ENCODE measurements at places on chromosomes 2 and 18.

- peak; percentile 75 for DNase-seq
These were observed 5.5 kb upstream of the SFT2D3 start for GRCh38 chr2:127695491-127696472.

DNA sequence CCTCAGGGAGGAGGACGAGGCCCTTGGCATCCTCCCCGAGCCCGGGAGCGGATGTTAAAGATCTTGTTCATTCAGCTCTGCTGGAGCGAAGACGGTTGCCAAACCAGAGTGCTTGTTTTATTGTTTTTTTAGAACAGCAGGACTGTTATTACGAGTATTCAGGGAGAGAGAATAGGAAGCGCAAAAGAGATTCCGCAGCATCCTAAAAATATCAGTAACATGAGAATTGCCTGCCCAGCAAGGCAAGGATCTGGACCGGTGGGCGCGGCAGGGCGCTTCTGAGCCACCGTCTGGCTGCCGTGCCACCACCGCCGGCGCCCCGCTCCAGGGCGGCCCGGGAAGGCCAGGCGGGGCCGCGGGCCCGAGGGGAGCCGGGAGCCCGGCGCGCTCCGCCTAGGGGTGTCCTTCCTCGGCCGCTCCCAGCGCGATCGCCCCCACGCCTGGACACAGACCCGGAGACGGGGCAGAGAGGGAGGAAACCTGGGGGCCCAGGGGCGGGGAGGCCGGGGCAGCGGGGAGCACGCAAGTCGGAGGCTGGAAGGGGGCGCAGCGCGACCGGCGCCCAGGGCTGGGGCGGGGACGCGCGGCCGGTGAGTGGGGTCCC is 843 bp downstream of the CYS1 start:
- peak; percentile 79 for DNase-seq

DNA sequence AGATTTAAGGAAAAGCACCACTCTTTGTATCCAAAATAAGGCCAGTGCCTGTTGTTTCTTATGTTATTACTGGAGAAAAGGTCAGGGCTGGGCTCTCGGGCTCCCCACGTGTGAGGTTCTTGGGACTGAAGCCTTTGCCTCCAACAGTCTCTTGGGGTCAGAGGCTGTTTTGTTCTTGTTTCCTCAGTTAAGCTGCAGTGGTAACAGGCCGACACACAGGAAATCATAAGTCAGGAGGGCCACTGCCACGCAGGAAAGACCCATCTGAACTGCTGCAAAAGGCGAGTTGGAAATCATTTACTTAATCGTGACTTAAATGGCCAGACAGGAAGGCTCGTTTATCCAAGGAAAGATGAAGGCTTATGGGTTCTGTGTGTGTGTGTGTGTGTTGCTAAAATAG is 30.3 kb upstream of the IL37 start:
- no peak for DNase-seq

- no peak for DNase-seq
These were observed 114.3 kb downstream of the GCA start for GRCh38 chr2:162458240-162458639.

DNA sequence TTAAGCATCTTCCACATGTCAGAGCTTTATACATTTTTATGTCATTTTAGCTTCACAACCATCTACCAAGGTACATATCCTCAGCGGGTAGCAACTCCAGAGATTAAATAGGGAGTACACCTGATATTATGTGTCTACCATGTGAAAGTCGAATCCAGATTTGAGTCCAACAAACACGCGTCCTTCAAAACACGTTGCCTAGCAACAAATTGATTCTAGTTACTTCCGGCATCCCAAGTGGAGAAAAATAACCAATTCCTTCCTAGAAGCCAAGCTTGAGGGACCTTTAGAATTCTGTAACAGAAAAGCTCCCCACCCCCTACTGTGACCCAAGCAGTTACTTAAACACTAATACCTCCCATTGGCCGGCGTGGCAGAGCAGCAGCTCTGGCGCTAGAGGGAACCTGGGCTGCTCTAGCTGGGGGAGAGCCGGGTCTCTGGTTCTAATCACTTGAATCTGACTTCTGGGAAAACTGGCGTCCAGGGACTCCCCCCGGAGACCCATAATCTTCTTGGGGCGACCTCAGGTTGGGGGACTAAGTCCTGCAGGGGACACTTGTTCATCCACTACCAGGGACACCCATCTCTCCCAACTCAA is at the start of gene ERICH2:
Gene ERICH2 (plus strand): TSS at position 371 of the 598 bp plus-strand sequence. CDS start 304 bp downstream, outside the sequence.
- DNase-seq = peak; percentile 75

DNA sequence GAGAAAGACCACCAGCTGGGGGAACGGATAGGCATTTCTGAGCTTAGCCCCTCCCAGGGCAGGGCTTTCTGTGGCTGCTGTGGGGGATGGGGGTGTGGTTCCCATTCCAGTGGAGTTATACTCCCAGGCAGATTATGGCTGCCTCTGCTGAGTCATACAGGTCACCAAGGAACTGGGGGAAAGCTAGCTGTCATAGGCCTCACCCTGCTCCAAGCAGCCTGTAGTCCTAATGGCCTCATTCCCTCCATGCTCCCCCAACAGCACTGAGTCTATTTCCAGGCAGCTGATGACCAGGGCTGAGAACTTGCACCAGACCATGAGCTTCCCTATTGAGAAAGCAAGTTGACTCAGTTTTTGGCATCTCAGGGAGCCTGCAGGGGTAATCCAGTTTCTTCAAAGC is 87.1 kb downstream of the GPR39 start:
- peak; percentile 76 for DNase-seq

- no peak for DNase-seq
These were observed 108.1 kb downstream of the MYCN start for GRCh38 chr2:16048466-16048865.

GRCh38 chr2:3176869-3177255 is 200.8 kb downstream of the EIPR1 start:
- DNase-seq = no peak

DNA sequence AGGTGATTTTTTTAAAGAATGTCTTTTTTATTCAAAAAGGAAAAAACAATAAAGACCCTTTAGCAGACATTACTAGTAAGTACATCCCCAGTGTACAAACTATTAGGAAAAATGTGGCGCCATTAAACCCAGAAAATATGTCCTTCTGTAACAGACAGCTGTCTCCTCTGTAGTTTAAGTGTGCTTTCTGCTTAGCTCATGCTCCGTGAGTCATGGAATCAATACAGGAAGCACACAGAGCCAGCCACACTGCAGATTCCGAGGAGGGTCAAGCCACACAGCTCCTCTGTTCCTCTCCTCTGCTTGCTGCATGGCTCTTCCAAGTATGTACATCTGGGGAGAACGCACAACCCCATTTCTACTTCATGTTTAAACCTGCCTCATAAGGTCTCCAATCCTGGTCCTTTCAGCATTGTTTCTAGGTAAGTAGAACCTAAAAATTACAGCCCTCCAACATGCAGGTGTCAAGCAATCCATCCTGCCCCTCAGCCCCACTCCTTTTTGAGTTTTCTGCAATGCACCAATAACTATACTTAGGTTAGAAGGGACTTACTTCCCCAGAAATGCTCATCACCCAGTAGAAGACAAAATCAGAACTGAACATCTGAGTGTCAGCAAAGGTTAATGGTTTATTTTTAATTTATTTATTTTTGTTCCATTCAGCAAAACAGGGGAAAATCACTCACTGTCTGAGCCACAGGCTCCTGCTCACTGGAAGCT is 37.5 kb downstream of the ACVR1 start:
- DNase-seq = peak; percentile 80

DNA sequence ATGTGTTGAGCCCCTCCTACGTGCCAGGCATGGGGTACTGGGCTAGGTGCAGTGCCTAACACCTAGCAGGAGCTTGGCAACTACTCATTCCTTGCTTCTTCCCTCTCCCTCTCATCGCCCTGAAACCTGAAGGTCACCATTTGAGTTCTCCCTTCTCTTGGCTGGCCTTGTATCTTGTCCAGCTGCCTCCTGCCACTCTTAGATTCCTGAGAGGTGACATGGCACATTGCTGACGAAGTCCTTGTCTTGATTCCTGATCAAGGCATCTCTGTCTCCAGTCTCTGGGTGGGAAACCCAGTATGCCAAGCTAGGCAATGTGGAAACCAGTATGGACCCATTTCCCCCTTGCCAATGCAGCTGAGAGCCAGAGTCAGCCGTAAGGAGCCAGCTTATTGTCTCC is 9.0 kb upstream of the EFR3B start:
- DNase-seq = no peak

DNA sequence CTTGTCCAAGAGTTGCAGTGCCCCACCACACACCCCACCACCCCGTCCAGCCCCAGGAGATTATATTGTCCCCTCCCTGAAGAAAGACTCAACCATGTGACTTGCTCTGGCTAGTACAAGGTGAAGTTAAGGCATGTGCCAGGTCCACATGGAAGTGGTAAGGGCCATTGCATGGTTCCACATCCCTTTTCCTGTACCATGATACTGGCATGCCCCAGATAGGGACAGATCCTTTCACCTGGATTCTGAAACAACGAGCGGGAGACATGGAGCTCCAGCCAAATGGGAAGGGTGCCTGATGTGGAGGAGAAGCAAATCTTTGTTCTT is 141.5 kb upstream of the APCDD1 start:
- no peak for DNase-seq

DNA sequence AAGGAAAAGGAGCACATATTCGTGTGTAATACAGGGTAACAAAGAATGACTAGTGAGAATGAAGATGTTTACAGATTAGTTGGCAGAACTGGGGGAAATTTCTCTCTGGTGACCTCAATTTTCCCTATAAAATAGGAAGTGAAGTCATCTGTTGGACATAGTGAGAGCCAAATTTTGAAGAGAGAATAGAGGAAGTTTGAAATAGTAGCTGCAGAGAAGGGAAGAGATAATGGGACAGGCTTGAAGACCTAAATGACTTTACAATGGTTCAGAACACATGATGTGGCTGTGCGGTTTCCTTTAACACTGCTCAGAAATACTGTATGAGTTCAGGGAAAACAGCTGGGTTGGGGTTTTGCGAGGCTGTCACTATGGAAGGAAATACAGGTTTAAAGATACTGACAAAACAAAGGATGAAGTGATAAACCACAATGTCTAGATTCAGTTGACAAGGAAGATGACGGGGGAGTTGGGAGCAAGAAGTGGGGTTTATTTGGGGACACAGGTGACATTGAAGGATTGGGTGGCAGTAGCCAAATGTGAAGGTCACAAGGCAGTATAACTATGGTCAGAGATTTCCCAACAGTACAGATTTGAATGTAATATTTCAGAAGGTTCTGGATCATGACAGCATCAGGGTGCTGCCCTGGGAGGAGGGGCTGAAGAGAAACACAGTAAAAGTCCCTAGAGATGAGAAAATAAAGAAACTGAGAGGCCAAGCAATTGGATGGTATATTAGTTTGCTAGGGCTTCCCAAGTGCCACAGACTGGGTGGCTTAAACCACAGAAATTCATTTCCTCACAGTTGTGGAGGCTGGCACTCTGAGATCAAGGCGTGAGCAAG is 82.6 kb upstream of the TANK start:
- peak; percentile 28 for DNase-seq

GRCh38 chr2:239152916-239153305 is 247.9 kb downstream of the HDAC4 start:
- no peak for DNase-seq

DNA sequence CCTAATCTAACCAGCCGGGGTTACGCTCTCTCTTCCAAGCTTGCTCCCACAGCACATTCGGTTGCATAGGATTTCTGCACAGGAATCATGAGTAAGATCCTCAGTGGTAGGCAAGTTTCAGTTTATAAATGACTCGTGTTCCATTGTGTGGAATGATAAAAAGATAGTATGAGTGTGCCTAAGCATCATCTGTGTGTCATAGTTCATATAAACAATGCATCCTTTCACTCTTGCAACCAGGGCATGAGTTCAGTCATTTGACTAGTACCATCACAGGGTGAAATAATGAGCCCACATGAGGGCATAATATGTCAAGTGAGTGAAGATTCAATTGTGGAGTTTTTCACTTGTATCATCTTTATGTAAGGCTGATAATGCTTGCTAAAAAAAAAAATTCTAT is 417.1 kb upstream of the CDH2 start:
- DNase-seq = no peak

- DNase-seq = no peak
These were observed 447.1 kb downstream of the TMEM182 start for GRCh38 chr2:103208916-103209315.

GRCh38 chr2:199160677-199161465 is 296.9 kb downstream of the SATB2 start:
- DNase-seq = peak; percentile 60

DNA sequence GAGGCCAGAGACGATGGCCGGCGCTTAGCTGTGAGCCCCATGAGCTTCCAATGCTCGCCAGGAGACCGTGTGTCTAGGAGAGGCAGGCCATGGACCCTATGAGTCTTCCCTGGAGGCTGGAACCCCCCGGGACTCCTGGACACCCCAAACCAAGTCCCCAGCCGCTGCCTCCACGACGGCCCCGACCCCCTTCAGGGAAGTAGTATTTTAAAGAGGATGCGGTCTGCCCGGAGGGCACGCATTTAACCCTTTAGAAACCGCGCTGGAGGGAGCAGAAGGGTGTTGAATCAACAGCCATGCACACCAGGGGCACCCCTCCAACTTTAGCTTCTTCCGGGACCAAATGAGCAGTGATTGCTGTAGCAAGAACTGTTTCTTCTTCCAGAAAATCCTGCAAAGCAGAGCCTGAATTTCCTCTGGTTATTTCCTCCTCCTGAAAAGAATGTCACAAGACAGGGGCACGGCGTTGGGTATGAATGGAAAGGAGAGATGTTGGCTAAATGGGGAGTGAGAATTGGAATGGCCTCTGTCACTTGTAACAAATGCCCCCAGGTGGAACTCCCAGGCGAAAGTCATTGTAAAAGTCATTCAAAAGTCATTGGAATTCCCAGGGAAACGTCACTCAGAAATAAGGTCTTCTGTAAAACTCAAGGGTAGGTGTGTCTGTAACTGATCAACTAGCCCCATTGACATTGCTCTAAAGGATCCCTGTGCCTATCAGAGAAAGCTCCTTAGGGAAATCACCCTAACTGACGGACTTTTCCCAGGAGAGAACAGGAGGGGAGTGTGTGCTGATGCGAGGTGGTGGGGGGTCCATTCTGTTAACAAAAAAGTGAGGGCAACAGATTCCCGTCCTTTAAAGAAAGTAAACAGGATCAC is 5.8 kb upstream of the GBX2 start:
- DNase-seq = no peak

- peak; percentile 86 for DNase-seq
These were observed 324.1 kb downstream of the LPIN1 start for GRCh38 chr2:12070581-12070980.

DNA sequence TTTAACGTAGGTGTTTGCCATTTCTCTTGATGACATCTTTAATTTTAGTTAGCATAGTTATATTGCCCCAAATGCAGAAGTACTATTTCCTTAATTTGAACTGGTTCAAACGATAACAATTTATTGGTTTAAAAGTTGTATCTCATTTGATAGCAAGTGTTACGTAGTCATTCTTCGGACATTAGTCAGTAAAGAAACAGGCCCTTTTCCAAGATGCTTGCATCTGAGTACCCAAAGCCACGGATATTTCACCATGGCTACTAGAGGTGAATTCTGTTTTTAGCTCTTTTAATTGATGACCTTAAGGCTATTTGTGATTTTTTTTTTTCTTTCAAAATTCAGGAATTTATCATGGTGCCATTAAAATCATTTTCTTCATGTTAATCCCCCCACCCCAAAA is 32.1 kb downstream of the GLS start:
- peak; percentile 47 for DNase-seq

- peak; percentile 74 for DNase-seq
These were observed 289.4 kb downstream of the ZEB2 start for GRCh38 chr2:144230448-144231085.

GRCh38 chr2:177334940-177335543 is 57.5 kb upstream of the AGPS start:
- peak; percentile 61 for DNase-seq
